ENCODE measurements at places on chromosomes 13 and 19. TPM values are rescaled to one million over a fixed set of nuclear protein-coding genes. Genes with fewer than 3 reads are reported as not detected.

GRCh38 chr13:113114511-113115362 is 7.9 kb upstream of the F10 start:
- DNase-seq = no peak

- no peak for DNase-seq
Measured at GRCh38 chr13:33099860-33100259, 83.6 kb downstream of the KL start.

DNA sequence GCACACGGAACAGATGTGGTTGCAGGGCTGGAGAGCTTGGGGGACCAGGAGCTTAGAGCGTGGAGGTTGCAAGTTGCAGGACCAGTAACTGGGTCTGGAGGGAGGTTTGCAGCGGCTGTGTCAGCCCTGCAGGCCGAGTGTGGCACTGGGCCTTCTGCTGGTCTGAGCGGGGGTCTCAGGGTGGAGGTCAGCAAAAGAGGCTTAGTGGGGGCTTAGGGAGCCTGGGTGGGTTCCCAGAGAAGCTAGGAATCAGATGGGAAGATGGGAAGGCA is 5.8 kb upstream of the HCN2 start:
- DNase-seq = no peak

DNA sequence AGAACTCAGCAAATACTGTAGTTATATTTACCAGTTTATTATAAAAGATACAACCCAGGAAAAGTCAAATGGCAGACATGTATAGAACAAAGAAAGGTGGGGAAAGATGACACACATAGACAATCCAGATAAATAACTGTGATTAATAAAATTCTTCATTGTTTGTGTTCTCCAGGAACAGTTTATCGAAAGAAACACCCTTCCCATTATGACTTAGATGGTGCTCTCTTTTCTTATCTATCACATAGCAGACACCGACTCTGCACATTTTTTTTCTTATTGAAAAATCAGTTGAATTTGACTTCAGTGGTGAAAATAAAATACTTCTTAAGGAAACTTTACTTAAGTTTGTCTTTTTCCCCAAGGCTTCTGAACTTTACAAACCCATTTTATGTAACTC is 6.2 kb downstream of the ZNF708 start:
- DNase-seq = no peak

- DNase-seq = no peak
Measured at GRCh38 chr13:66347486-66348117, 882.5 kb downstream of the PCDH9 start.

DNA sequence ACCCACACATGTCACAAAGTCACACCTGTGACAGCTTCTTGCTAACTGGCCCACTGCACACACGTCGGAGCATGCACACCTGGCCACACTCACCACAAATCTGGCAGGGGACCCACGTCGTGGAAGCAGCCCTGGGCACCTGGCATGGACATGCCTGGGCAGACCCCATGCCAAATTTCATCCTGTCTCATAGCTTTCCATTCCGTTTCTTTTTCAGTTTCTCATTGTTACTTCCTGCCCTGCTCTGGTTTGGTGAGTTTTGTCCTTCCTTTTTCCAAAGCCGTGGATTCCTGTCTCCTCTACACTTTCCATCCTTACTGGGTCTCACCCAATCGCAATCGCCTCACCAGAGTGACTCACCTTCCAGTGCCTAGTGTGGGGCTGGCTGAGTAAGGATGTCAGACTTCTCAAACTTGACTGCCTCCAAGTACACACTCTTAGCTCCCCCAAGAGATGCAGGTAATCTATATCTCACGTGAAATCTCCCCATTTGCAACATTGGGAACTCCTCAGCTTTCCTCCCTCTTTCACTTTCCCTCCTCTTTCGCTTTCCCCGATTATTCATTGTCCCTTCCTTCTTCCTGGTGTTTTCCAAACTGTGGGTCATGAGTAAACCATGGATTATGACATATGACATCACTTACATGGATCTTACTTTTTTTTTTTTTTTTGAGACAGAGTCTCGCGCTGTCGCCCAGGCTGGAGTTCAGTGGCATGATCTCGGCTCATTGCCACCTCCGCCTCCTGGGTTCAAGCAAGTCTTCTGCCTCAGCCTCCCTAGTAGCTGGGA is 1.6 kb upstream of the BBC3 start:
- peak; percentile 75 for DNase-seq

DNA sequence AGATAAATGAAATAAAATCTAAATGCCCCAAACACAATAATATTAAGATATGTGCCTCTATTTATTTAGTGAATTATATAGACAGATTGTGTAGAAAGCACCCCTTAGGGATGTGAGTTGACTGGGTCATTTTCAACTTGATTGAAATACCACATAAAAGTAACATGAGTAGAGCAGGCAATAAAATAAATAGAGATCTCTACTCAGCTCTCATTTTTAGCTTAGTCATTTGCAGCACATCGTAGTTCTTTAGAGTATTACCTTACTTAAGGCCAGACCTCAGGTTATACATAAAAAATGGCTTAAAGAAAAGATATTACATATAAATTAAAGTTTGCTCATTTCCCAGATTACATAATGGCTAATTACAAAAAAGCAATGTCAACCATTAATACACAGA is 1525.6 kb upstream of the PRR20A start:
- no peak for DNase-seq

- no peak for DNase-seq
Measured at GRCh38 chr13:33953203-33953602, 135.3 kb downstream of the RFC3 start.

Gene FOSB
- 0.58 TPM for total RNA-seq

Gene BEST2
- 29.0 TPM for total RNA-seq

Gene ANGPTL8
- total RNA-seq = not detected

GRCh38 chr13:40206241-40207000 is 460.0 kb downstream of the FOXO1 start:
- DNase-seq = no peak

Gene GADD45GIP1
- total RNA-seq = 16.4 TPM

- peak; percentile 59 for DNase-seq
Measured at GRCh38 chr19:42596391-42597072, 1.8 kb upstream of the CEACAM8 start.

DNA sequence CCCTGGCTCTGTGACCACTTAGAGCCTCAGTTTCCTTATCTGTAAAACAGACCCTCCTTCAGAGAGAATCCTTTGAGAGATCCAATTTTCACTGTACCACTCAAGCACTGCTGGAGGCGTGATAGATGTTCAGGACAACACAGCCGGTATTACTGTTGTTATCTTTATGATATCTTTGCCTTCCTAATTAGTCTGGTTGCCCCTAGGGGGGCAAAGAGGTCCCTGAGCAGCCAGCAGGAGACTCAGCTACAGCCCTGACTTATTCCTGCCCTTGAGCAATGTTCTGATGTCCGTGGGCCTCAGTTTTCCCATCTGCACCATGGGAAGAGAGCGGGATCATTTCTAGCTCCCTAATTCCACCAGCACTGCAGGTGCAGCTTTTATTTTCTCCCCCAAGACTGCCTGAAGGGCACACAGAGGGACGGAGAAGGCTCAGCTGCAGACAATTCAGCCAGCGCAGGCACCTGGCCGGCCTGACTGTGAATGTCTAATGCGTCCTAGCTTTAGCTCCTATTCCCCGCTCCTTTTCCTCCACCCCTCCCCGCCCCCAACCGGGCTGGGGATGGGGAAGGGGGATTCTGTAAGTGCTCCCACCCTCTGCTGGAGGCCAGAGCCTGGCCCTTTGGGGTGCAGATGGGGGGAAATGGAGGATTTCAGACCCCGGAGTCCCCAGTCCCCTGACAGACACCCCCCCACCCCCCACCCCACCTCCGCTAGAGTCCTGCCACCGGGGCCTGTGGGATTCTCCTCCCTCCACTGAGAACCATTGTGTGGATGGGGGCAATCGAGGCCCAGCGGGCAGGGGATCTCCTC is 16.2 kb downstream of the TLE5 start:
- peak; percentile 41 for DNase-seq

Gene NTF4
- total RNA-seq = not detected

DNA sequence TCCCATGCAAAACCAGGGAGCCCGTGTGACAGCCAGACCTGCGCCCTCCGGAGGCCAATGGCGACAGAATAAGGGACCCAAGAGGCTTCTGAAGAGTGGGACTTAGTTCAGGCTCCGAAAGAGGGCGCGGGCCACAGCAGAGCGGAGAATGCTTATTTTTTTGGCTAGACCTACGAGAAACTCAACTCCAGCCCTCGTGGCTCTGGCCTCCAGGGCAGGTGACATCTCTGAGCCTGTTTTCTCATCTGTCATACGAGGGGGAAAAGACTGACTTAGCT is 23.0 kb downstream of the DPP9 start:
- no peak for DNase-seq

DNA sequence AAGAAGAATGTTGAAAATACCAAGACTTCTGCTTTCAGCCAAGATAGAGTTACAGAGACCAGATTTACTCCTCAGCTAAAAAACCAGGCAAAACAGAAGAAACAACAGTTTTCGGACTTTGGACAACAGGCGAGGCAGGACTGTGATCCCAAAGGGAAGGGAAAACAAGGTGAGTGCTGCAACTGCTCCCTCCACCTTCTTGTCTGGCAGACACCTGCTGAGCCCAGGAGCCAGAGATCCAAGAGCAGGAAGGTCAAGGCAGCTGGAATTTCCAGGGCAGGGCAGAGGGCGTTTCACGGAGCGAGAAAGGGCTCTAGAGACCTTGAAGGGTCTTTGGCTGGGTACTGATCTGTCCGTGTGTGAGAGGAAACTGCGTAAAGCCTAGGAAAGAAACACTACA is 32.9 kb upstream of the SLC7A9 start:
- peak; percentile 61 for DNase-seq

GRCh38 chr13:20174656-20175405 is 14.0 kb upstream of the GJA3 start:
- peak; percentile 72 for DNase-seq

Gene LRRC63
- total RNA-seq = not detected

- no peak for DNase-seq
Measured at GRCh38 chr13:24237356-24237755, 72.0 kb upstream of the C1QTNF9 start.

DNA sequence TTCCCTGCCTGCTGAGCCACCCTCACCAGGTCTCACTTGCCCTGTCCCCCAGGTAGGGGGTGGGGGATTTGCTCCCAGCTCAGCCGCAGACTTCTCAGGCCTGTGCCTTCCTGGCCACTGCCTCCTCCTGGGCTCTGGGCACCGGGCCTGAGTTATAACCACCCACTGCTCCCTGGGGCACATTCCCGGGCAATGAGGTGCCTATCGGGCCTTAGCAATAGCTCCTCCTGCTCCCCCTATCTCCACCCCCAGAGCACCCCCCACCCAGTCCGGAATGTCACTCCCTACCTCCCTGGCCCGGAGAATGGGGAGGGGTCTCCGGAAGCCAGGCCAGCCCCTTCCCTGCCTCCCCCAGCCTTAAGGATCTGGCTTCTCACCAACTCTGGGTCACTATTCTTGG is at the start of gene KLK5:
KLK5 (minus strand) TSS at position 129 of the 400 bp plus-strand sequence. CDS start 381 bp downstream, outside the sequence.
- no peak for DNase-seq

GRCh38 chr19:32647361-32647760 is 27.6 kb downstream of the ANKRD27 start:
- DNase-seq = no peak

DNA sequence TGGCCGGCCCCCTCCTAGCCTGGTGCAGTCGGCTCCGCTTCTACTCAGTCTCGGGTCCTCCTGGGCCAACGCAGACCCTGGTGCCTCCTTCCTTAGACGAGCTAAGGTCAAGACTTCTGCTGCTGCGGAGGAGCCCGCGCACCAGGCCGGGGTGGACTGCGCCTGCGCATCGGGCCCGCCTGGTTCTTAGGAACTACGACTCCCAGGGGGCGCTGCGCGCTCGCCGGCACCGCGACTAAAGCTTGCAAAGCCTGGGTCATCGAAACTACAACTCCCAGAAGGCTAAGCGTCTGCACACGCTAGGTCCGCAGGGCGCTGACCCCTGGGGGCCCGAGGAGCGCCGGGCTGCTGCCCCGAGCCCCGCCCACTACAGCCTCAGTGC is at the start of gene ZNF835:
ZNF835 (minus strand) TSS at position 145 of the 382 bp plus-strand sequence. CDS start 6,559 bp downstream, outside the sequence.
- peak; percentile 84 for DNase-seq

DNA sequence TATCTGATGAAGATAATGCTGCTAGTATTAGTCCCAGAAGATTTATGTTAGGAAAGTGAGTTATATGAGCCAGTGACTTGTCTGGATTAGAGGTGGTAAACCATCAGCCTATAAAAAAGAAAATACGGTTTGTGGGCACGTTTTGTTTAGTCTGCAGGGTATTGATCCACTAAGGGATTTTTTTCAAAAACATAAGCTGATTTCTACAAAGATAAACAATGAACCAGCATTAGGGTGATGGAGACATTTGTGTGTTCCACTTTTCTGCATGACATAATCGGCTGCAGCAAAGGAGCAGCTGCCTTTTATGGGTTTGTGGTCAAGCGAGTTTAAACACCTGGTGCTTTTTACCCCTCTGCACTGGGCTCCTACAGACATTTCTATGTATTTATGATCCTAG is 836.4 kb upstream of the GPC6 start:
- peak; percentile 3 for DNase-seq

GRCh38 chr19:46599716-46600373 is 1.3 kb upstream of the CALM3 start:
- peak; percentile 34 for DNase-seq

DNA sequence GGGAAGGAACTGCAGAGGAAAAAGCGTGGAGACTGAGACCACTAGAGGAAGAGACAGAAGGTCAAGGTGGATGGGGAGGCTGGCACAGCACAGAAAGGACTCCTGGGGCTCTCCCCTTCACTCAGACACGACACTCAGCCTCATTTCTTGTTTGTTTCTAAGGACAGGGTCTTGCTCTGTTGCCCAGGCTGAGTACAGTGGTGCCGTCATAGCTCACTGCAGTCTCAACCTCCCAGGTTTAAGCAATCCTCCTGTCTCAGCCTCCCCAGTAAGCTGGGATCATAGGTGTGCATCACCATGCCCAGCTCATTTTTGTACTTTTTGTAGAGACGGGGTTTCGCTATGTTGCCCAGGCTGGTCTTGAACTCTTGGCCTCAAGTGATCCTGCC is 11.4 kb upstream of the SEMA6B start:
- DNase-seq = no peak

DNA sequence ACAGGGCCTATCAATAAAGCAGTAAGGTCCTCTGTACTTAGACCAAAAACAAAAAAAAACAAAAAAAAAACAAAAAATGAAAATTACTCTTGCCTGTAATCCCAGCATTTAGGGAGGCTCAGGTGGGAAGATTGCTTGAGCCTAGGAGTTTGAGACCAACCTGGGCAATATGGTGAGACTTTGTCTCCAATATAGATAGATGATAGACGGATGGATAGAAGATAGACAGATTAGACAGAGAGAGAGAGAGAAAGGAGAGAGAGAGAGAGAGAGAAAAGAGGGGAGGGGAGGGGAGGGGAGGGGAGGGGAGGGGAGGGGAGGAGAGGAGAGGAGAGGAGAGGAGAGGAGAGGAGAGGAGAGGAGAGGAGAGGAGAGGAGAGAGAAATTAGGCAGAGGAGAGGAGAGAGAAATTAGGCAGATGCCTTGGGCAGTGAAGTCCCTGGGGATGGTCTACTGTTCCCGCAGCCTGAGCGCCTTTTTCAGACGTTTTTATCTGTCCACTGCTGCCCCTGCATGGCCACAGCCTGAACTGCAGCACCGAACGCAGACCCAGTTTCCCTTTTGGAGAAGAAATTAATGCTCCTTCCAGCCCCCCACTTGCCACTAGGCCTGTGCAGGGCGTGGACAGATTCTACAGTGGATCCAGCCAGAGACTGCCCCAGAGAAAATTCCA is 9.8 kb upstream of the ZNF627 start:
- DNase-seq = peak; percentile 69

All from mucosa of descending colon (tissue), 3 donors.